Kidney tubule cell (primary cell): ENCODE measurements at places on chromosomes 5 and 9.

DNA sequence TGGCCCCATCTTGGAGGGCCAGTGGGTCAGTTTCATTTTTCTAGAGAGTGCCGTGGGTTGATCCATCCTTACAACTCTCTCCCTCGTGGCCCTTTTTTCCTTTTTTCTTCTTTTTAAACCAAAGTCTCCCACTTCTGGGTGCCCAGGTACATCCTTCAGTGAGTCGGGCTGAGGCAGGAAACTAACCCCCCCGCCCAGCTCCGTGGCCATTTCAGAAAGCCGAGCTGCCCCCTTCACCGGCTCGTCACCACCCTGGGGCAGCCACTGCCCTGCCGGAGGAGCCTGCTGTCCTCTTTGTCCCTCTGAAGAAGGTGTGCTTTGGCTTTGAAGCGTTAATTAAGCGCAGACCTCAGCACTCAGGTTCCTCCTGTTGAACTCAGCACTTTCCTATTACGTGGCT, 5.2 kb downstream of the CFAP77 start:
- no peak for DNase-seq

GRCh38 chr5:4983701-4984100, 156.4 kb upstream of the ADAMTS16 start:
- no peak for DNase-seq

DNA sequence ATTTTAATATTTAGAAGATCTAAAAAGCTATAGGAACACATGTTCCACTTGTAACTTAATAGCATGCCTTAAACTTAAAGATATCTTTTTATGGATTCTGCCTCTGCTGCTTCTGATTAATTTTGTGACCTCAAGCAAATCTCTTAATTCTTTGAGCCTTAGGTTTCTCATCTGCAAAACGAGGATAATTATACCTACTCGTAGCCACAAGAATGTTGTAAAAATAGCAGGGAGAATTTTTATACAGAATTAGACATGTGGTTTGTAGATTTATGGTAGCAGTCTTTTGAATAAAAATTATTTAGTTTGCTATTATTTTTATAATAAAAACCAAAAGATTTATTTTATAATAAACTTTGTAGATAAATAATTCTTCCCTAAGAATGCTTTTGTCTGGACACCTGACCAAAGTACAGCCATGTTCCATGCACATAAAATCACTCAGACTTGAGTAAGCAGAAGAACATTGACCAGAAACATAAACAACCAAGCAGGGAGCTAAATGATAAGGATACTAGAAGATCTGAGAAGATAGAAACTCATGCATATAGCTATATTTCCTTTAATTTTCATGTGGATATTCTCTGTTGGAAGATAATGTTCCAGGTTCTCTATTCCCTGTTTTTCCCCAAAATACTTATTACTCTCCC, 18.5 kb downstream of the C9orf85 start:
- no peak for DNase-seq

DNA sequence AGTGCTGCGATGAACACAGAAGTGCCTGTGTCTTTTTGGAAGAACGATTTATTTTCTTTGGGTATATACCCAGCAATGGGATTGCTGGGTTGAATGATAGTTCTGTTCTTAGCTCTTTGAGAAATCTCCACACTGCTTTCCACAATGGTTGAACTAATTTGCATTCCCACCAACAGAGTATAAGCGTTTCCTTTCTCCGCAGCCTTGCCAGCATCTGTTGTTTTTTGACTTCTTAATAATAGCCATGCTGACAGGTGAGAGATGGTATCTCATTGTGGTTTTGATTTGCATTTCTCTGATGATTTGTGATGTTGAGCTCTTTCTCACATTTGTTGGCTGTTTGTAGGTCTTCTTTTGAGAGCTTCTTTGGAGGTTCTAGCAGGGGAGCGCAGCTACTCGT, 134.6 kb downstream of the TENT4A start:
- no peak for DNase-seq

- DNase-seq, result peak; percentile 75
Observed at GRCh38 chr5:82707741-82708140, 369.5 kb downstream of the TMEM167A start.

DNA sequence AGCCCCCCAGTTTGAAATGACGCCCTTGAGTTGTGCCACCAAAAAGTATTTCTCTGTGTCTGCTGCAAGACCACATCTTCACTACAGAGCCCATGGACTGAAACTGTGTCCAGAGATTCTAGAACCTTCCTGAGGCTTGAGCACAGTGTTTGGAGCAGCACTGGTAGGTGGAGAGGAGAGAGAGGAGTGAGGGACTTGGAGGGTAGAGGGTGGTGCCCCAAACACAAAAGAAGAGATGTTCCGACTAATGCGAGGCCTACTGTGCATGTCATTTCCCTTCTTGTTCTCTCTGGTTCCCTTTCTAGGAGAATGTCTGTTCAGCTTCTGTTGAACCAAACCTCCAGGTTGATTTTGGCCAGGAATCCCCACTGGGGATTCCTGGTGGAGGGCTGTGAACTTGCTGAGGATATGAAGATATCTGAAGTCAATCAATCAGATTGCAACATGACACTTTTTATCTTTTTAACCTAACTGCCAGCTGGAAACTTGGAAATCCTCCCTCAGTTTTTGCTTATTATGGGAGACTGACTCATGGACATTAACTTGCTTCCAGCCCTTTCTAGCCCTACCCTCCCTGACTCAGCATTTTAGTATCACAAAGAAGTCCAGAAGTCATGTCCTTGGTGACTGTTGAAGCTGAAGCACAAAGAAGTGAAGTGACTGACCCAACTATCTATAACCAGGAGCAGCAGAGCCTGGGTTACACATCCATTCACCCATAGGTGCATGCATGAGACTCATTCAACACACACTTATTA, 154.5 kb downstream of the NR3C1 start:
- peak; percentile 84 for DNase-seq

DNA sequence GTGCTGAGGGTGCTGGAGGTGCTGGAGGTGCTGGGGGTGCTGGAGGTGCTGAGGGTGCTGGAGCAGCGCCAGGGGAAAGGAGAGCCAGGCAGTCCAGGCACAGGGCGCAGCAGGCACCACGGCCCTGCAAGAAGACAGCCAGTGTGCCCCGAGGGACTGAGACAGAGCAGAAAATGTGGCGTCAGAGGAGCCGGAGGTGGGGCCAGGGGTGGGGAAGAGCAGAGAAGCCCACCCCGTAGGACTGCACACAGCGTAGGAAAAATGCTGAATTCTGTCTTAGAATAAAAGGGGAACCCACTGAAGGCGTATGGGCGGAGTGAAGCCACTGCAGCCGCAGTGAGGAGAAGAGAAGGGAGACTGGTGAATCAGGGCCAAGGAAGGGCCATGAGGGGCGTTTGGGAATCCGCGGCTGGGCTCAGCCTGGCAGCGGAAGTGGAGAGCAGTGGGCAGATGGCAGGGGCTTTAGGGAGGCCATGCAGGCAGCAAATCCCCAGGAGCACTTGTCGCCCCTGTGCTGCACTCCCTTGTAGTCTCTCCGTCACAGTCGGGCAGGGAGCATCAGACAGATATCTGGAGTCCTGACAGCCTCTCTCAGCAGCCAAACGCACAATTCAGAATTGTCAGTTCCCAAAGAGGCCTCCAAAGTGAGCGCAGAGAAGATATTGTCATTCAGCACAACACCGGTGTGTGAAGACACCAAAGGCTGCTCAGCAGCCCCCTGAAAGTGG, 35.9 kb upstream of the LECT2 start:
- DNase-seq, result no peak

GRCh38 chr5:117590944-117591343, 1016.3 kb upstream of the SEMA6A start:
- peak; percentile 52 for DNase-seq

DNA sequence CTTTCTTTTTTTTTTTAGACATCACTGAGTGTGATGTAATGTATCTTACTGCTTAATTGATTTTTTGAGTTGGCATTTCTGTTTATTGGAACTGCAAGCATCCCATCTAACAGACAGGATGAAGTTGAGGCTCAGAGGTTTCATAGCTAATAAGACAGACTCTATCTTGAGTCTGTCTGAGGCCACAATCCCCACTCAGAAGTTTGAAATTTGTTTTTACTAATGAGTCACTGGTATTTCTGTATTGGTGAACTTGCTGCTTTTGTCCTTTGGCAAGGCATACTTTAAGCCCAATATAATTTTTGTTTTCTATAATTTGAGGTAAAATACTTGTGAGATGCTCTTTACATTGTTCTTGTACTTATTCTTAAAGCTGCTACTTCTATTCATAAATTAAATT, 491.2 kb downstream of the PSAT1 start:
- DNase-seq, result peak; percentile 22

DNA sequence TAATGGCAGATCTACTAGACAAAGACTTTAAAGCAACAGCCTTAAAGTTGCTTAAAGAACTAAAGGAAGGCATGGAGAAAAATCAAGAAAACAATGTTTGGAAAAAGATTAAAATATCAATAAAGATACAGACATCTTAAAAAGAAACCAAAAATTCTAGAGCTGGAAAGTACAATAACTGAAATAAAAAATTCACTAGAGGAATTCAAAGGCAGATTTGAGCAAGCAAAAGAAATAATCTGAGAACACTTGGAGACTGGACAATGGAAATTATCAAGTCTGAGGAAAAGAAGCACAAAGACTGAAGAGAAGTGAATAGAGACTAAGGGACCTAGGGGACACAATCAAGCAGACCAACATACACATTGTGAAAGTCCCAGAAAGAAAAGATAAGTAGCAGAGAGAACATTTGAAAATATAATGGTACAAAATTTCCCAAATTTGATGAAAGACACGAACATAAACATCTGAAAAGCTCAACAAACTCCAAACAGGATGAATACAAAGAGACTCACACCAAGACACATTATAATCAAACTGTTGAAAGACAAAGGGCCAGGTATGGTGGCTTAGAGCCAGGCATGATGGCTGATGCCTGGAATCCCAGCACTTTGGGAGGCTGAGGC, 26.3 kb downstream of the SIL1 start:
- DNase-seq, result no peak

DNA sequence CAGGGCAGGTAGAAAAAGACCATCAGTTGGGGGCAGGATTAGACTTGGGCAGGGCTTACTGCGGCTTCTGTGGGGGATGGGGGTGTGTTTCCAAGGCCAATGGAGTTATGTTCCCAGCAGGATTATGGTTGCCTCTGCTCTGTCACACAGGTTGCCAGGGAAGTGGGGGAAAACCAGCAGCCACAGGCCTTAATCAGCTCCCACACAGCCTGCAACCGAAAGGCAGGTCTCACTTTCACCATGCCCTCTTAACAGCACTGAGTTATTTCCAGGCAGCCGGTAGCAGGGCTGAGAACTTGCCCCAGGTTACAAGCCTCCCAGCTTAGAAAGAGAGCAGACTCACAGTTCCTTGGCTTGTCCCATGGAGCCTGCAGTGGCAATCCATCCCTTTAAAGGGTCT, 205.5 kb downstream of the FGF10 start:
- no peak for DNase-seq

GRCh38 chr5:142716963-142717362, 31.1 kb upstream of the FGF1 start:
- DNase-seq, result peak; percentile 71

GRCh38 chr9:84711936-84712335, 42.4 kb downstream of the NTRK2 start:
- DNase-seq, result peak; percentile 89

- no peak for DNase-seq
Observed at GRCh38 chr5:163276466-163276865, 160.9 kb upstream of the CCNG1 start.

GRCh38 chr9:34665381-34666250, 3.2 kb upstream of the CCL27 start:
- DNase-seq, result peak; percentile 93

GRCh38 chr5:95350631-95351030, 40.5 kb upstream of the FAM81B start:
- no peak for DNase-seq

- peak; percentile 24 for DNase-seq
Observed at GRCh38 chr9:5586391-5586802, 42.5 kb upstream of the RIC1 start.

DNA sequence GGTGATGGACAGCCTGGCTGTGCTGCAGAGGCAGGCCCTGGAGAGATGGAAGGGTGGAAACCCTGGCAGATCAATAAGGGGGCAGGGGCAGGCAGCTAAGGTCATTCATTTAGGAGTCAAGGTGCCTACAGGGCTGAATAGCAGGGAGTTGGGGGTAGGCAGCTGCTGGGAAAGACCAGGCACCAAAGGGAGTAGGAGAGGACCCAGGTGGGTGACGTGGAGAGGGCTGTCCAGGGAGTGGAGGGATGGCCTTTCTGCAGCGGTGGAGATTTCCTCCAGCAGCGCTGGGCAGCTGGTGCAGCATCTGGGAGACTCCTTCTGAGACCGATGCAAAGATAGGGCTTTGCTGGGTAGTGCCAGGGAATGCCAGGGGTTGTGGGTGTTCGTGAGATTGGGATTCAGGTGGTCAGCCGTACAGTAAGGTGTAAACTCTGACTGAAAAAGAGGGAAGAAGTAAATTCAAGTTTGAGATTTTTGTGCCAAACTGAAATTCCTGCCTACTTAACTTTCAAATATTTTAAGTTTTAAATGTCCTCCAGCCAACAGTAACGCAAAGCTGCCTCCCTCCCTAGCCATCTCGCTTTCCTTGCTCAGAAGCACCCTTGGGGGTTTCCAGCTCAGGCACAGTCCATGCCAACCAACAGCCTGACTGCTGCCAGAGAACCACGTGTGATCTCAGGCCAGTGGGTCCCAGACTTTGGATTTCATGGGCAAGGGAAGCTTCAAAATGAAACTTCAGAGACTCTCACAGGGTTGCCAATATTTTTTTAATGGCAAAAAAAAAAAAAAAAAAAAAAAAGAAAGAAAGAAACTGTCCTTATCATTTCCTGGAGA, 18.6 kb upstream of the ANGPTL2 start:
- no peak for DNase-seq

GRCh38 chr9:90855208-90855902, 53.7 kb downstream of the SYK start:
- no peak for DNase-seq

- no peak for DNase-seq
Observed at GRCh38 chr5:152511531-152512132, 106.6 kb upstream of the NMUR2 start.

DNA sequence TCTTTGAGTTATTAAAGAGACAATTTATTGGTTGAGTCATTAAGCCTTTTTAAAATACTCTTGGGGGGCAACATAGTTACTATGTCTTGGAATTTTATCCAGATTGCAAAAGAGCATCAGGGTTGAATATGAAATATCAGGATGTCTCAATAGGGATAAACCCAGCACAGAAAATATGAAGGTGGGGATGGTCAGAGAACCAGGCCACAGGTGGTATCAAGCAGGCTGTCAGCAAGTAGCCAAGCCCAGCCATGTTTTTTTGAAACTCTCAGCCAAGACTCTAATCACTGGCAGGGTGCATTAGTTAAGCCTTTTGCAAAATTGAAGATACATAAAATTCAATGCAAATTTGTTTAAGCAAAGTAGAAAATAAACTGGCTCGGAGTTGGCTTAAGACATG, 468.9 kb downstream of the DTWD2 start:
- no peak for DNase-seq

DNA sequence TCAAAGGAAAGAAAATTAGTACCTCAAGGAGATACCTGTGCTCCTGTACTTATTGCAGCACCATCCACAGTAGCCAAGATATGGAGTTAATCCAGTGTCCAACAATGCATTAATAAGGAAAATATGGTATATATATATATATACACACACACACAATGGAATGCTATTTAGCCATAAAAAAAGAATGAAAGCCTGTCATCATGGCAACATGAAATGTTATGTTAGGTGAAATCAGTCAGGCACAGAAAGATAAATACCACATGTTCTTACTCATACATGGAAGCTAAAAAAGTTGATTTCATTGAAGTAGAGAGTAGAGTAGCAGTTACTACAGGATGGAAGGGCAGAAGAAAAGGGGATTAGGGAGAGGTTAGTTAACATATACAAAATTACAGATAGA, 601.5 kb downstream of the ANXA1 start:
- DNase-seq, result peak; percentile 71
